ENCODE measurements at places on chromosomes 1 and 21.

DNA sequence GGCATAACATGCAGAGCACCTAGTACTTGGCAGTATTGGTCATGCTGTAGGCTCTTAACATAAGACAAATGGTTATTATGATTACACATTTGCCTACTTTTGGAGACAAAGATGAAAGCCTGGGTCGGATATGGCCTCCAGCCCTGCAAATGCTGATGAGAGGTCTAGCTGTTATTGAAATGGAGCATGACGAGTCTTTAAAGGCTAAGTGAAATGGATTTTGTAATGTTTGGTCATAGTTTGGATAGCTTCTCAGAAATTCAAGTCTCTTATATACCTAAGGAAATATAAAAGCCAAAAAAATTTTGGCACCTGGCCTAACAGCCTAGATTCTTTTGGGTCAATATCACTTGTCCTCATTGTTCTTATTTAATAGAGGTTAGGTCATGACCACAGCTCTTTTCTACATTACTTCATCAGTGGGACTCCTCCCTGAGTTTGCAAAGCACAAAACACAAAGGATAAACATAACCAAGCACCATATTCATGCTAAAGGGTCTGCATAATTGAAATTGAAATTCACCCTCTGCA lies 69.2 kb upstream of the WLS start:
- DNase-seq: no peak

DNA sequence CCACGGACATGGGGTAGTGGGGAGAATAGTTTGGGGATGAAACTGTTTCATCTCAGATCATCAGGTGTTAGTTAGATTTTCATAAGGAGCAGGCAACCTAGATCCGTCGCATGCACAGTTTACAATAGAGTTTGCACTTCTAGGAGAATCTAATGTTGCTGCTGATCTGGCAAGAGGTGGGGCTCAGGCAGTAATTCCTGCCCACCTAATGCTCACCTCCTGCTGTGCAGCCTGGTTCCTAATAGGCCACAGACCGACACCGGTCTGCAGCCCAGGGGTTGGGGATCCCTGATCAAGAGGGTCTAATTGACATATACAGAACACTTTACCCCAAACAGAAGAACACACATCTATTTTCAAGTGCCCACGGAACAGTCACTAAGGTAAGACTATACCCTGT lies 275.1 kb downstream of the PTPRU start:
- no peak for DNase-seq

GRCh38 chr21:46089285-46089684 lies 8.6 kb upstream of the COL6A2 start:
- DNase-seq: no peak

- no peak for DNase-seq
Observed at GRCh38 chr1:31263408-31263807, 23.7 kb upstream of the NKAIN1 start.

- DNase-seq: no peak
Observed at GRCh38 chr1:18007391-18008041, 100.1 kb upstream of the IGSF21 start.

GRCh38 chr21:41641510-41641815 lies 125.4 kb downstream of the RIPK4 start:
- DNase-seq: no peak

GRCh38 chr1:193927550-193927949 lies 741.1 kb upstream of the B3GALT2 start:
- DNase-seq: no peak

GRCh38 chr21:30444204-30444603 lies 4.1 kb downstream of the KRTAP15-1 start:
- no peak for DNase-seq

DNA sequence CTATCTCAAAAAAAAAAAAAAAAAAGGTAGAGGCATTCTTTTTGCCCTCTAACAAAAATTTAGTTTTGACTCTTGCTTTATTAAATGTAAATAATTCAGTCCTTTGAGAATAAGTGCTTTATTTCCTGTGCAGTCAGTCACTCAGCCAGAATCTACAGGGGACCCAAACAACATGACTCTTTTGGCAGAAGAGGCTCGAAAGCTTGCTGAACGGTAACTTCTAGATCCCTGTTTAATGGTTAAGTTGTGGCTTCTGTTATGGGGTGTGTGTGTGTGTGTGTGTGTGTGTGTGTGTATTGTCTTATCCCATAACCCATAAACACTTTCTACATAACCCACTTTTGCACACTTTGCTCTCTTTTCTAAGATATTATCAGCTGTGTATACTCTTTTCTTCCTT lies 54.9 kb upstream of the LAMC2 start:
- no peak for DNase-seq

DNA sequence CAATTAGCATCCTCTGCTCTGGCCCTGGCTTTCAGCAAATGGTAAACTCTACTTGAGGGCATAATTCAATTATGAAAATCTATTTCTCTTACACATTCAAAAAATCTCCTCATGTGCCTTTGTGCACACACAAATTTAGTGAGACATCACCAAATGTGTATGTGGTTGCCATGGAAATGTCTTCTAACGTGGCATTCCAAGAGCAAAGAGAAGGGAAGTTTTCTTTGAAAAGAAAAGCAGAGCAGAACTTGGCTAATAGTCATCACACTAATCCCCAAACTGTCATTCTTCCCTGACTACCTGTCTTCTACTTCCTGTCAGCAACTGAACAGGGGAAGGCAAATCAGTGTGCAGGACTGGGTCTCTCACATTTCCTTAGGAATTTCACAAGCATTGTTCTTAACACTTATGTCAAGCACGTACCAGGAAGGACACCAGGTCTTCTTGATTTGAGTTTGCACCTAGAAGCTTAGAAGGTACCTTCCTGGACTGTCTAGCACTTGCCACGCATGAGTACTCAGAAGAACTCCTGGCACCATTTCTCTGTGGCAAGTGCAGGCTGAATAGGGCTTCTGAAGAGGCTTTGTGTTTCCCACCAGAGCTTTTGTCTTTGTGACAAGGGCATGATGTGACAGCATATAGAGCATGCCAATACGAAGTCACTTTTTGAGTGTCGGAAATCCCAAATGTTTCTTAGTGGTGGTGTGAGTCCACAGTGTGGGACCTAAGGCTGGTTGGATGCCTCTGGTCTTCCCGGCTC lies 32.3 kb downstream of the MAN1C1 start:
- no peak for DNase-seq

DNA sequence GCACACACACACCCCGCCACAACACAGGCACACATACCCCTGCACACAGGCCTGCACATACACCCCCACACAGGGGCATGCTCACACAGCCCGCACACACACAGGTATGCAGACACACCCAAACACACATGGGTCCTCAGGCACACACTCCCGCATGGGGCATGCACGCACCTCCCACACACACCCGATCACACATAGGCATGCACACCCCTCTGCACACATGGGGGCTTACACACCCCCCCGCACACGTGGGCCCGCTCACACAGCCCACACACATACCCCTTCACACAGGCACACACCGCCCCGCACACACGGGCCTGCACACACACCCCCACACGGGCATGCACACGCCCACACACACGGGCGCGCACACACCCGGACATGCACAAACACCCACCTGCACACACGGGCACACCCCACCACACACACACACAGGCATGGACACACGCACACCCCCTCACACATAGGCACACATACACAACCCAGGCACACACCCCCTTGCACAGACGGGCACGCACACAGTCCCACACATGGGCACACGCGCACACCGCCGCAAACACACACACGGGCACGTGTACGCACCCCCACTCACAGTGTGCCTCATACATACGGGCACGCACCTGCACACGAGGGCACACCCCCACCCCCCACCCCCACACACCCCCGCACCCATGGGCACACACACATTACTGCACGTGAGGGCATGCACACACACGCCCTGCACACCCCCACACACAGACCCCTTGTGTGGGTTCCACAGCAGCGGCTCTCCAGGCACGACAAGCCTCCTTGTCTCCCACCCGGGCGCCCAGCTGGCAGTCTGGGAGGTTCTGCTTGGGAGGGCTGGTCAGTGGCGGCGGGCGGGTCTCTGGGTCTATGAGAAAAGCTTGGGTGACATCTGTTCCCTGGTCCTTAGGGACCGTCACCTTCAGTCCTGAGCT lies 8.3 kb downstream of the ATAD3B start:
- DNase-seq: no peak

DNA sequence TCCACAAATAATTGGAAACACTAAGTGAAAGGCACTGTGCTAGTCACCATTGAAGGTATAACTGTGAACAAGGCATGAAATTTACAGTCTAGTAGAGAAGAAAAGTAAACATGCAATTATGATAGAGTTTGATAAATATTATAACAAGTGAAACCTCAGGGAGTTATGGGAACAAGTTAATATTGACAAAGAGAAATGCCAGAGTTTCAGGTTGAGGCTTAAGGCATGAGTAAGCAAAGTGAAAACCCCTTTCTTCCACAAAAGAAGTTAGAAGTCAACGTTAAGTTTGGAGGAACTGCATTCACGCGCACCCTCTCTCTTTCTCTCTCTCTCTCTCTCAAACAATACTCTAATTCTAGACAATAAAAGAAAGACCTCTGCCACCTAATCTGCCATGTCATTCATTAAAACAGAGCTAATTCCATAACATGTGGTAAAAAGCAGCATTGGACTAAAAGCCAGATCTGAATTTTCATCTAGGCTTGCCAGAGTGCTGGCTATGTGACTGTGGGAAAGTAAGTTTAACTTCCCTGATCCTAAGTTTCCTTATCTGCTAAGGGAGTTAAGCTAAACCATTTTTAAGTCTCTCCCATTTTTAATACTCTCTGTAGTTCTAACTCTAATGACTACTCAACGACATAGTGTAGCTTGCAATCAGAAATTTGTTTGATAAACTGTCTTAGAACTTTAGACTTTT lies 22.0 kb downstream of the SLC44A5 start:
- DNase-seq: no peak

- DNase-seq: no peak
Observed at GRCh38 chr1:198890214-198890930, 251.5 kb downstream of the PTPRC start.

- DNase-seq: no peak
Observed at GRCh38 chr1:63126104-63126503, 196.3 kb upstream of the FOXD3 start.

GRCh38 chr1:152190589-152190988 lies 31.6 kb upstream of the RPTN start:
- no peak for DNase-seq

DNA sequence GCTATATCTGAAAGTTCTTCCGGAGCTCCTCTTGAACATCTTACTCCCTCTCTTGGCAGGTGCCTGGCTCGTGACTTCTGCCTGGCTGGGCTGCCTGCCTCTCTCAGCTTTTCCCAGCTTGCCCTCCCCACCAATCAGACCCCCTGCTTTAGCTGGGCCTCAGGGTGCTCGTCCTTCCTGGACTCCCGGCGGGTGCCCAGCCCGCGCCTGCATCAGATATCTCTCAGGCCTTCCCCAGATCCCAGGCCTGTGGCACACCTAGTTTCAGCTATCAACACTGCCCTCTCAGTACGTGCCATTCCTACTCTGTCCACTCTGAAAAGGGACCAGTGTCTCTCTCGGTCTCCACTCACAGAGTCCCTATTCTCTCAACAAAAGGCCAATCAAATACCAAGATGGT lies 96.5 kb upstream of the CLDN14 start:
- DNase-seq: no peak

DNA sequence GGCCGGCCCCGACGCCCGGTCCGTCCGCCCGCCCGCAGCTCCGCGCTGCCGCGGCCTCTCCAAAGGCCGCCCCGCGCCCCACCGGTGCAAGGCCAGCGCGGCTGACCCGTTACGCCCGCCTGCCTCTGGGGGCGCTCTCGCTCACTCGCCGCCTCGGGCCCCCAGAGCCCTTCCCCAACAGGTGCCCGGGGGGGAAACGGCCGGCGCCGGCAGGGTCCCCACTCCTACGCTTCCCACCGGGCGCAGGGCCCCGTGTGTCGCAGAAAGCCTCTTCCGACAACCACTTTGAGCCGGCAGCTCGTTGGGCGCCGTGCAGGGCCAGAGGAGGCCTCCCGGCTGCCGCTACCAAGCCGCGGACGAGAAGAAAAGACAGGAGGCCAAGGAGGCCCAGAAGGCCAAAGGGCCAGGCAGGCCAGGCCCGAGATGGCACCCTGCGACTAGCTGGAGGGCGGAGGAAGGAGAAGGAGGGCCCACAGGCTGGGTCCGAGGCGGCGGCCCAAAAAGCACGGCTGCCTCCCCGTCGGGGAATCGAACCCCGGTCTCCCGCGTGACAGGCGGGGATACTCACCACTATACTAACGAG lies 64.9 kb upstream of the FCGR2A start:
- DNase-seq: peak; percentile 24

GRCh38 chr1:153534925-153535241 lies 908 bp downstream of the S100A6 start:
- no peak for DNase-seq

GRCh38 chr1:31691951-31692350 lies 11.9 kb downstream of the COL16A1 start:
- DNase-seq: no peak

GRCh38 chr1:36007741-36008140 lies 76.2 kb upstream of the TEKT2 start:
- DNase-seq: no peak

- no peak for DNase-seq
Observed at GRCh38 chr1:97728436-97728835, 192.4 kb downstream of the DPYD start.

DNA sequence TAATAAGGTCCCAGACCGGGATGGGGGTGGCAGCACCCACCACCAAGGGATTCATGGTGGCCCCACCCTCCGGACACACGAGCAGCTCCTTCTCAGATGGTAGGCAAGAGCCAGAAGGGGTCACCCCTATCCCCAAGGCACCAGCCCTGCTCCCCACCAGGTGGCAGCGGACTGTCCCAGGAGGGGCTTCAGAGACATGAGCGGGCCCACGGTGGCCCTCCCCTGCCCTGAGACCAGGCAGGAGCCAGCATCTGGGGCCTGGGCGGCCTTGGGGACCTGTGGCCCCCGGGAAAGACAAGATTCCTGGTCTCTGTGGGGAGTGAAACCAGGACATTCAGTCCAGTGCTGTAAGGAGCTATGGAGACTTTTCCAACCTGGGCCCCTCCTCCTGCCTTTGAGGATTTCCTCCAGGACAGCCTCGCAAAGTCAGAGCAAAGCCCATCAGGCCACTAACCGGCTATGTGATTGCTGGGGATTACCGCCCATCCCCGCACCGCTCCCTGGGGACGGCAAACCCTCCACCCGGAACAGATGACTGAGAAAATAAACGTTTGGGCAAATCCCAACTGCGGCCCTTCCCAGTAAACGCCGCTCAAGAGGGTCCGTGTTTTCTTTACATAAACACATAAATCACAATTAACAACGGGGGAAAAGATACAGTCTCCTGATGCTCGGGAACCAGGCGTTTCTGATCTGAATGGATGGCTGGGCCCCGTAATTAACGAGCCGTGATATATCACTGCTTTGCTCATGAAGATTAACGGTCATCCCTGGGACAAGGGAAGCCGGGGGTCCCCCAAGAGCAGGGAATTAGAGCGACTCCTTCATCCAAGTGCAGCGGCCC lies 50.9 kb upstream of the ARHGEF16 start:
- no peak for DNase-seq

GRCh38 chr1:149997585-149998262 lies 12.8 kb downstream of the OTUD7B start:
- no peak for DNase-seq

DNA sequence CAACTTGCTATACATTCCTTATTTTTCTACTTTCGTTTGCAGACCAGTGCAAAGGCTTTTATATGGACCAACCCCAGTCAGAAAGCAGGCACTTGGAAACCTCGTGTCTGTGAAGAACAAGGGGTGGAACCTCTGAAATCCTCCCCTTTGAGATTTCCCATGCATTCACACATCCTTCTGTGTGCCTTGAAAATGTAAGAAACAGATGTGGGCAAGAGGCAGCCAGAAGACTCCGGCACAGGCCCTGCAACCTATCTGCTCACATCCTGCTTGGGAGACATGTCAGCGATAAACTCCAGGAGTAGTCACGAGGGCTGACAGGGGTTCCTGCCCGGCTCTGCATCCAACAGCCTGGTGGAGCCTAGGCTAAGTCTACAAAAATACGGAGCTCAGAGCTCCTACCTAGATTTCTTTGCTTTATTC lies 42.5 kb downstream of the ETS2 start:
- DNase-seq: no peak

All from activated T-cell treated with anti-CD3 and anti-CD28 coated beads for 4 hours (primary cell).